ENCODE measurements at places on chromosomes 13 and 19.
A peak's percentile ranks its signal among the peaks of the same experiment; 100 is the strongest.

GRCh38 chr13:27295096-27295495 lies 24.5 kb downstream of the RASL11A start:
- DNase-seq, result no peak

GRCh38 chr13:106337096-106337850 lies 198.2 kb downstream of the EFNB2 start:
- no peak for DNase-seq

GRCh38 chr13:33353210-33353609 lies 67.7 kb upstream of the STARD13 start:
- no peak for DNase-seq

DNA sequence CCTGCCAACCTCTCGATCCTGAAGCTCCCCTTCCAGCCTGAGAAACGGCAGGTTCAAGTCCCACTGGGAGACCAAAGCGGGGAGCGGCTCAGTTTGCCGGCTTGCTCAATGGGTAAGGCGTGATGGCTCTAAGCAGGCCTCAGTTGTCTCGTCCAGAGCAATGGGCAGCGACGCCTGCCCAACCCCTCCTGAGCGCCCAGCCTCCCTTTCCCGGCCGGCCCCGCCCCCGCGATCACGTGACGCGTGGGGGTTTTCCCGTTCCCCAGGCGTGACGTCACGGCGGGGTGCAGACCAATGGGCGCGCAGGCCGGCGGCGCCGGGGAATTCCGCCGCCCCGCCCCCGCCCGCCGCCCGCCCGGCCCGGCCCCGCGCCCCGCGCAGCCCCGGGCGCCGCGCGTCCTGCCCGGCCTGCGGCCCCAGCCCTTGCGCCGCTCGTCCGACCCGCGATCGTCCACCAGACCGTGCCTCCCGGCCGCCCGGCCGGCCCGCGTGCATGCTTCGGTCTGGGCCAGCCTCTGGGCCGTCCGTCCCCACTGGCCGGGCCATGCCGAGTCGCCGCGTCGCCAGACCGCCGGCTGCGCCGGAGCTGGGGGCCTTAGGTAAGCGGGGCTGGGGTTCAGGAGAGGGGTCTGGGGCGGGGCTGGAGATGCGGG lies at the start of gene RELB:
Gene RELB (plus strand): TSS at position 378 of the 653 bp plus-strand sequence. CDS start 116 bp downstream, at position 494.
- peak; percentile 89 for DNase-seq

- peak; percentile 76 for DNase-seq
These were observed 958 bp downstream of the JUND start for GRCh38 chr19:18280247-18281081.

- peak; percentile 87 for DNase-seq
These were observed 30.9 kb upstream of the MED4 start for GRCh38 chr13:48125794-48126228.

GRCh38 chr13:75637181-75637750 lies 1.1 kb downstream of the LMO7 start:
- peak; percentile 42 for DNase-seq

DNA sequence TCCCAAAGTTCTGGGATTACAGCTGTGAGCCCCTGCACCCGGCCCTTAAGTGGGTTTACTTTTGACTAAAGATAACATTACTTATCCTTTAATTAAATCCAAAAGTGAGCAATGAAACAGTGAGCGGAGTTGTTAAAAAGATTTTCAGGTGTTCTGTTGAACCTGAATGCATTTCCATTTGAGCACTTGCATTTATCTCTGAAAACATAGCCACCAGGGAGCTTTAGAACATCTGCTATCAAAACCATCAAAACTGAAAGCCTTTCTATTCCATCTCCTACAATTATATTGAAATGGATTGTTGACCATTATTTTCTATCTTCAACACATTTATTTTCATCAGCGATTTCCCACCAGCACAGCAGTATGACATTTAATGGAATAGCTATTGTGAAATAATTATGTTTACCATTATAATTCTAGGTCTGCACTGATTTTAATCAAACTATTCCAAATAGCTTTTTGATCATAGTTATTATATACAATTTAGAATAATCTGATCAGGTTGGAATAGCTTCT lies 269.0 kb downstream of the FGF14 start:
- DNase-seq, result no peak

DNA sequence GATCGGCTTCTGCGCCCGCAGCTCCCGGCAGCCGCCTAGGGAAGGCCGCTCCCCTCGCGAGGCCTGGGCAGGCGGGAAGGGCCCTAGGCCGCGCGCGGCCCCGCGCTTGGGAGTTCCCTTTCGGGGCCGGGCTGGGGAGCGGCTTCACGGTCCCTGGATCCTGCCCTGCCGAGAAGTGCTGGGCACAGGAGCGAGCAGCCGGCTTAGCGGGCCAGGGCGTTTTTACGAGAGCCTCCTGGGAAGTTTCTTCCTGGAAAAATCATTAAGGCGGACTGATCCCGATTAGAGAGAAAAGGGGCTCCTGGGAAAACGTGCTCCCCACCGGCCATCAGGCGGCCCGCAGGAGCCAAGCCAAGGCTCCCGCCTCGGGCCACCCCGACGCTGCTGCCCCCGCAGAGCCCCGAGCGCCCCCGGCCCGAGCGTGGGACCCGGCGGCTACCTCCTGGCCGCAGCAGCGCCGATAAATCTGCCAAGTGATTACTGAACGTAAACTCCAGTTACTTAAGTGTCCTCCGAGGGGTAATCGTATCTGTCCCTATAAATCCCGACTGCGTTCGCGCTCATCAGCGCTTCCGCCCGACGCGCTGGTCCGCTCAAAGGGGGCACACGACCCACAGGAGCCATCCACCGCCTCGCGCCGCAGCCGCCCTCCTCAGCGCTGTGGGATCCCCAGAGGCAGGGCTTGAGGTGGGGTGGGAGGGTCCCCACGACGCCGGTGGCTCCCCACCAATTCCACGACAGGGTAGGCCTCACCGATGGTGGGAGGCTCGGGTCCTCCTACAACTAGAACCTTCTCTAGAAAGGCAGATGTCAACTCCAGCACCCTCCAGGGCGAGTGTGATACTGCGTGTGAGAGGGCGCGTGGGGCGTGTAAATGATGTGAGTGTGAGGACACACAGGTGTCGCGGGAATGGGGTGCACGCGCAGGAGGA lies 2.8 kb downstream of the ZIC5 start:
- no peak for DNase-seq

DNA sequence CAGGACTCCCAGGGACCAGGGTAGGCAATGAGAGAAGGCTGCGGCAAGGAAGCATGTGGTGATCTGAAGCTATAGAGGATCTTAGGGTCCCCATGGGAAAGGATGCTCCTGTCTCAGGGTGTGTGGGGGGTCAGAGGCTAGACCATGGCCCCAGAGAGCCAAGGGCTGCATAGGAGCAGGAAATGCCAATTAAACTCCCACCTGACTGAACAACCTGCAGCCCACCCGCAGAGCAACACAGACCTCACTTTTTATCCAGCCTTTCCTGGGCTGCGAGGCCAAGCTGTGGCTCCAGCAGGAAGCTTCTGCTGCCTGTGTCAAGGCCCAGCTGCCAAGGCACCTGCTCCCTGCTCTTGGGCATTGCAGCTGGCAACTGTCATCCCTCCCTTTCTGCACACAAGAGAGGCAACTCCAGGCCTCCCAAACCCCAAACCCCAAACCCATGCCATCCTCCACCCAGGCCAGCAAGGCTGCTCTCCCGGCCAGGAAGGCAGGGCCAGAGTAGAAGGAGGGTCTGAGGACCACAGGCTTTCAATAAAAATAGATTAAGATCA lies 290.1 kb downstream of the FOXO1 start:
- DNase-seq, result no peak

DNA sequence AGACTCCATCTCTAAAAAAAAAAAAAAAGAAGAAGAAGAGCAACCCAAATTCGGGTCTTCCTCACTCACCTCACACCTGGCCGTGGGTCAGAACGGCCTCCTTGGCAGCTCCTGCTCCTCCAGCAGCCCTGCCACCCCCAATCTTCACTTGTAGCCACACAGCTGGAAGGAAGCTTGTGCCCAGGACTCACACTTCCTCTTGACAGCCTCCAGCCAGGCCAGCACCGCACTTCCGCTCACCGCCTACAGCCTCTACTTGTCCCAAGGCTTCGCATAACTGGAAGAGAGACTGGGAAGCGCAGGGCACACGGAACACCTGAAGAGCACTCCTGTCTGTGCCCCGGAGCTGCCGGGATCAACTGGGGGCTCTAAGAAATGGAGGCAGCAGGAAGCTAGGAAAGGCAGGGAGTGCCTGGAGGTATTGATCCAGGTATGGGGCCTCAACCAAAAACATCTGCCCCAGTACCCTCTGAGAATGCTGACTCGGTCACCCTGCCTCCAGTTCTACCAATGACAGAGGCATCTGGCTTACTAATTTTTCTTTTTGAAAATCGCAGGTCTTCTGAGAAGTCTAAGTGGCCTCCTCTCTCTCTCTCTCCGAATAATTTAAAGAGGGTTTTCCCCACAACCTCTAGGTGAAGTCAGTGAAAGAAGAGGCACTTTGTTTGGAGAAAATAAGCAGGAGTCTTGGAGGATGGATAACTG lies 31.1 kb upstream of the ATP12A start:
- no peak for DNase-seq

DNA sequence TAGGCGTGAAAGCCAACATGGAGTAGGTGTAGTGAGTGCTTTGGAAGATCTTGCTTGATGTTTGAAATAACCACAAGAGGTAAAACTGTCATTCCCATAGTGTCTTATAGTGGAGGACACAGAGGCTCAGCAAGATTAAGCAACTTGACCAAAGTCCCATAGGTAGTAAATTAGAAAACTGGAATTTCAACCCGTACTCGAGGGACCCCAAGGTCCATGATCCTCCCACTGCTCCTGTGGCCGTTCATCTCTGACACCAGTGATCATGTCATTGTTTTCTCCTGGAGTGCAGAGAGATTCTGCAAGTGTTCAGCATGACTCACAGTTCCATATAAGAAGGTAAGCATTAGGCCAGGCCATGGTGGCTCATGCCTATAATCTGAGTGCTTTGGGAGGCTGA lies 126.9 kb downstream of the FGF9 start:
- DNase-seq, result no peak

GRCh38 chr13:95509521-95510310 lies 42.8 kb upstream of the CLDN10 start:
- DNase-seq, result peak; percentile 15

DNA sequence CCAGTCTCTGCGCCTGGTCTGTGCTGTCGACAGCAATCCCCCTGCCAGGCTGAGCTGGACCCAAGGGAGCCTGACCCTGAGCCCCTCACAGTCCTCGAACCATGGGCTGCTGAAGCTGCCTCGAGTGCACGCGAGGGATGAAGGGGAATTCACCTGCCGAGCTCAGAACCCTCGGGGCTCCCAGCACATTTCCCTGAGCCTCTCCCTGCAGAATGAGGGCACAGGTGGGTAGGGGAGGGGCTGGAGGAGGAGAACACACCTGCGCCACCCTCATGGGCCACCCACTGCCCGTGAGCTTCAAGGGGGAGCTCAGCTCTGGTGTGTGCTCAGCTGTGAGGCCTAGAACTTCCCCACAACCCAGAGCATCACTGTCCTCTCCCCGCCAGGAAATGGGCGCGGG lies 38.6 kb upstream of the CD33 start:
- no peak for DNase-seq

- DNase-seq, result no peak
These were observed 6.9 kb upstream of the ZNF431 start for GRCh38 chr19:21134934-21135366.

DNA sequence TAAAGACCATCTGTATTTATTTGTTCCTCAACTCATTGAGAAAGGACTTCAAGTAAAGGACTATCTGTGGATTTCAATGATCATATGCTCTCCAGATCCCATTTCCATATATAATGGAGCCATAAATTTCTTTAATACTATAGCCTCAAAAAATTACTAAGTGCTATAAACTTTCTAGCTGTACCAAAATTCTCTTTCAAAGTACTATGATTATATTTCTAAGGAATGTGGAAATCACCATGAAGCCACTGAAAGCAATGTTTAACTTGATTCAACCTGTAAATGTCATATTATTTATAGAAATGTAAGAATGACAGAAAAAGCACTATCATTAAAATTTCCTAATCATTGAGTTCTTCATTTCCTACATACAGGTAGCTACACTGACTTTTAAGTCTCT lies 20.7 kb downstream of the TBC1D4 start:
- no peak for DNase-seq

DNA sequence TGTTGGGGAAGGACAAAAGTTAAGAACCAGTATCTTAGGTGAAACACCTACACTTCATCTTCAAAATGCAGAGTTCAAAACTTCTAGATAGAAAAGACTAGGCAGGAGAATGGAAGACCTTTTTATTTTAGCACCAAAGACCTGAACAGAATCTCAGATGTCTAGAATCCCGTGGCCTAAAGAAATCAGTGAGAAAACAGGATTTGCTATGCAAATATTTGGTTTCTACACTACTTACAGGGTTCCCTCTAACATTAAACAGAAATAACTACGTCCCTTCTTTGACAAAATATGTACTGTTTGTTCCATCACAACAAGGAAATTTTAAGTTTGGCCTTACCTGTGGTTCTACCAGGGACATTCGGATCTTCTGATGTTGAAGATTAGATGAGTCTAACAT lies 21.5 kb downstream of the DIS3 start:
- no peak for DNase-seq

Measured in fibroblast of villous mesenchyme (primary cell).